Chondrocyte (in vitro differentiated cells): ENCODE measurements at places on chromosomes 4 and X.

GRCh38 chr4:18961266-18961665 lies 939.7 kb upstream of the LCORL start:
- H3K4me3 ChIP-seq, result no peak overlapping the region
- no peaks in the 10 kb centered on the region for H3K27me3 ChIP-seq
- H3K36me3 ChIP-seq, result no peaks in the 10 kb centered on the region
- no peak overlapping the region for H3K27ac ChIP-seq
- DNase-seq, result no peak

GRCh38 chr4:569958-570667 lies 6.0 kb downstream of the TMEM271 start:
- no peaks in the 10 kb centered on the region for H3K36me3 ChIP-seq
- no peaks in the 10 kb centered on the region for H3K4me1 ChIP-seq
- peak; percentile 81 for DNase-seq
- H3K27ac ChIP-seq, result no peak overlapping the region
- no peak overlapping the region for H3K4me3 ChIP-seq

- no peak overlapping the region for H3K27ac ChIP-seq
- H3K4me1 ChIP-seq, result no peaks in the 10 kb centered on the region
- H3K4me3 ChIP-seq, result no peak overlapping the region
- DNase-seq, result no peak
- peaks cover 6% of the 10 kb centered on the region for H3K27me3 ChIP-seq
These were observed 254.7 kb downstream of the GABRG1 start for GRCh38 chr4:45869184-45869583.

- peak overlapping the region; percentile 49 for H3K27ac ChIP-seq
- peaks cover 7% of the 10 kb centered on the region for H3K36me3 ChIP-seq
- no peak overlapping the region for H3K4me3 ChIP-seq
- H3K4me1 ChIP-seq, result peaks cover 4% of the 10 kb centered on the region
These were observed 17.2 kb downstream of the FAM13A start for GRCh38 chr4:89039730-89040338.

DNA sequence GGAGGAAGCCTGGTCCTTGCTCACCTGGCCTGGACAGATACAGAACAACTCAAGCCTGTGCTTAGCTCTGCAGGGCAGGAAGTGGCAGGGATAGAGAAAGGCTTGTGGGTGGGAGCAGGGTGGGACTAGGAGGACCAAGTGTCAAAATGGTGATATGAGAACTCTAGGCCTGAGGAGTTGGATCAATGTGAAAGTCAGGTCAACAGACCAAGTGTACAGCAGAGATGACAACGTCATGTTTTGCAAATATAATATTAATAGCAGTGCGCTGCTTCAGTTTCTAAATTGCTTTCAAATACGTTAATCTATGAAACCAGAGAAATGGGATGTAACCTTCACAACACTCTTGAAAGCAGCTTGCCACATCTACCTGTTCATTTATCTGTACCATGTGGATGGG lies 114.2 kb upstream of the MAP3K15 start:
- H3K4me3 ChIP-seq, result no peak overlapping the region
- no peaks in the 10 kb centered on the region for H3K36me3 ChIP-seq
- H3K4me1 ChIP-seq, result peaks cover 56% of the 10 kb centered on the region
- no peak overlapping the region for H3K27ac ChIP-seq
- no peak for DNase-seq

- no peak overlapping the region for H3K4me3 ChIP-seq
- H3K36me3 ChIP-seq, result no peaks in the 10 kb centered on the region
- H3K27ac ChIP-seq, result no peak overlapping the region
- H3K4me1 ChIP-seq, result peaks cover 20% of the 10 kb centered on the region
- H3K27me3 ChIP-seq, result no peaks in the 10 kb centered on the region
These were observed 109.8 kb downstream of the LUZP4 start for GRCh38 chrX:115399306-115399705.

- H3K36me3 ChIP-seq, result no peaks in the 10 kb centered on the region
- no peak for DNase-seq
- no peak overlapping the region for H3K4me3 ChIP-seq
- peaks cover 1% of the 10 kb centered on the region for H3K27me3 ChIP-seq
- H3K4me1 ChIP-seq, result peaks cover 6% of the 10 kb centered on the region
These were observed 668.4 kb downstream of the FAT4 start for GRCh38 chr4:125983168-125983567.

GRCh38 chr4:166091912-166092510 lies 219.0 kb downstream of the TLL1 start:
- no peaks in the 10 kb centered on the region for H3K36me3 ChIP-seq
- peaks cover 4% of the 10 kb centered on the region for H3K4me1 ChIP-seq
- no peak for DNase-seq
- no peak overlapping the region for H3K27ac ChIP-seq
- H3K4me3 ChIP-seq, result no peak overlapping the region
- H3K27me3 ChIP-seq, result peaks cover 2% of the 10 kb centered on the region

- H3K36me3 ChIP-seq, result peaks cover 1% of the 10 kb centered on the region
- H3K27ac ChIP-seq, result peak overlapping the region; percentile 89
- H3K27me3 ChIP-seq, result no peaks in the 10 kb centered on the region
- H3K4me3 ChIP-seq, result no peak overlapping the region
- no peak for DNase-seq
These were observed 64.8 kb downstream of the AFAP1 start for GRCh38 chr4:7874838-7875237.

DNA sequence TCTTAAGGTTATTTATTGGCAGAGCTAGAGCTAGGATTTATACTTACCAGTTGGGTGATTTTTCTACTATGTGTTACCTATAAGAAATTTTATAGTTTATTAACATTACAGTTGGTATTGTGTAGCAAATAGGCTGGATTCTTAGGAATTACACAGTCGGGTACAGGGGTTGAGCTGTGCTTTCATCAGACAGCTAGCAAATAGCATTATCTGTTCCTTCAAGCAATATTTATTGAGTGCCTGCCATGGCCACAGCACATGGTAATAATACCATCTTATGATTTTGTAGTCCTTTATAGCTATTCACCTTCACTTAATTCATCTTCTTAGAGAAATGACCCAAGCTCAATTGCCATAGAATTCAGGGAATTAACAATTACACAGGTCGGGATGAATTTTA lies 109.4 kb upstream of the PACRGL start:
- H3K4me3 ChIP-seq, result no peak overlapping the region
- H3K36me3 ChIP-seq, result peaks cover 1% of the 10 kb centered on the region
- no peak for DNase-seq
- no peaks in the 10 kb centered on the region for H3K27me3 ChIP-seq
- peaks cover 9% of the 10 kb centered on the region for H3K4me1 ChIP-seq

- DNase-seq, result no peak
- H3K4me1 ChIP-seq, result no peaks in the 10 kb centered on the region
- H3K27ac ChIP-seq, result no peak overlapping the region
- H3K27me3 ChIP-seq, result no peaks in the 10 kb centered on the region
- no peaks in the 10 kb centered on the region for H3K36me3 ChIP-seq
These were observed 16.9 kb downstream of the CYBB start for GRCh38 chrX:37796805-37797204.

DNA sequence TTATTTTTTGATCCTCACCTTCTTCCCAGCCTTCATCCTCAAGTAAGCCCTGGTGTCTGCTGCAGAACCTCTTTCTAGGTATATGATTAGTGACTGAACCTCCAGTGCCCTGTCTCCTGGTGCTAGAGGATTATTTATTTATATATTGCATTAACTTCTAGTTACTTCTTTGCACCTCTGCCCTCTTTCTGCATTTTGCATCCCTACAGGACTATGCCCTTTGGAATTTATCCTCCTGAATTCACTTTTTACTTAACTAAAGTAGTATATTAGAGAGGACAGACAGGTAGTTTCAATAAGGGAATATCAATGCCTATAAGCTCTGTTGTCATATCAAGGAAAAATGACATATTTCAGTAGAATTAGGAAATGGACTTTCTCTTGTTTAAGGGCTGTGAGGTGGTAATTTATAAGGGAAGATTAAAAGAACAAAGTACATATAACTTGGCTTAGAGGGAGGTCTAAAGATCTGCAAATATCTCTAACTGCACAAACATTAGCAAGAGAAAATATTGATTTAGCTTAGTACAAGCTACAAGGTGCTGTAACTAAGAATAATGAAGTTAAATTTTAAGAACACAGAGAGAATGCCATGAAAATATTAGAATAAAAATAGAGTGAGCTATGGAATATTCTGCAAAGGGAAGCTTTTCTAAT lies 181.7 kb downstream of the TEX13A start:
- H3K36me3 ChIP-seq, result no peaks in the 10 kb centered on the region
- H3K4me3 ChIP-seq, result no peak overlapping the region
- H3K27me3 ChIP-seq, result no peaks in the 10 kb centered on the region
- DNase-seq, result no peak
- no peak overlapping the region for H3K27ac ChIP-seq

DNA sequence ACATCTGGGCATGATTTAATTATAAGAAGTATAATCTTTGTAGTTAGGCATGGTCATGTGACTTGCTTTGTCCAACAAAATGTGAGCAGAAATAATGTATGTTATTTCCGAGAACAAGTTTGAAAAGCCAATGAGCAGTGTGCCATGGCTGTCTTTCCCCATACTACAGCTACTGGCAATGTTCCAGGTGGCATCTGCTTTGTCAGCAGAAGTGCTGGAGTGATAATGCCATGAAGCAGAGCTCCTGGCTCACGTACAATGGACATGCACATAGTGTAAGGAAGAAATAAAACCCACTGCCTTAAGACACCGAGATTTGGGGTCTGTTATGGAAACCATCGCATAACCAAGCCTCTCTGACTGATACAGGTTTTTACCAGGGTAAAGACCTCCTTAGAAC lies 212.6 kb upstream of the RASGEF1B start:
- no peak for DNase-seq
- H3K4me1 ChIP-seq, result peaks cover 25% of the 10 kb centered on the region
- H3K4me3 ChIP-seq, result no peak overlapping the region
- H3K27ac ChIP-seq, result no peak overlapping the region

DNA sequence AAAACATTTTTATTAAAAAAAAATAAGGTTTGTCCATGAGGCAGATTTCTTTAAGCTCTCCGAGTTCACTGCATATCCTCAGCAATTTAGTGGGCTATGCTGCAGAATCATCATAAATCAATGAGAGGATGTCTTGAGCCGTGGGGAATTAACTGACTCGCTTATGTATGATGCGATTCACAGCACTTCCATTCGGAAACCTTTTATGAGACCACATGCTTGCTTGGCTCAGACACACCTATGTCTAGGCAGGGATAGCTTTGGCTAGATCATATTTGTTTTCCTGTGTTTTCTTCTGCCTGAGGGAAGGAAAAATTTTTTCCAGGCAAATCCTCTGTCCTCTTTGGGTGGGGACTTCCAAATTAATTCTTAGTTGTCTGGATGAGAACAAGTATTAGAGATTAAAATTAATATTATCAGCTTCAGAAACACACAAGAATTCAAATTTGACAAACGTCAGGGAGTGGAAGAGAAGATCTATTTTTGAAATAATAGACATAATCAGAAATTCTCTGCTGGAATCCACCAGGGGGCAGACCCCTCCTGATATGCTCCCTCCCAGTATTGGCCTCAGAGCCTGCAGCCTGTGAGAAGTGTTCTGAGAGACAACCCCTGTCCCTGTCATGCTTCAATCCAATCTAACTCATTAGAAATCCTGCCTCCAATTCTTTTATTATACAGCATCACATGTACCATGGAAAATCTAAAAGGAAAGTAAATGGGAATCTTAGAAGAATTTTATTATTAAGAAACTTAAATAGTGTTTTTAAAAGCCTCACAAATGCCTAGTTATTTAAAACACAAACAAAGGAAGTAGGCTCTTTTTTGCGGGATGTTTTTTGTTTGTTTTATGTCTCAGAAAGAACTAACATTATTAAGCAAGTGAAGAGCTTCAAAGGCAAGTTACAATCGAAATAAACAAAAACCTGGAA lies 345.1 kb upstream of the TACR3 start:
- no peak for DNase-seq
- H3K4me1 ChIP-seq, result no peaks in the 10 kb centered on the region
- no peaks in the 10 kb centered on the region for H3K36me3 ChIP-seq
- H3K27me3 ChIP-seq, result peaks cover 16% of the 10 kb centered on the region
- H3K4me3 ChIP-seq, result no peak overlapping the region

DNA sequence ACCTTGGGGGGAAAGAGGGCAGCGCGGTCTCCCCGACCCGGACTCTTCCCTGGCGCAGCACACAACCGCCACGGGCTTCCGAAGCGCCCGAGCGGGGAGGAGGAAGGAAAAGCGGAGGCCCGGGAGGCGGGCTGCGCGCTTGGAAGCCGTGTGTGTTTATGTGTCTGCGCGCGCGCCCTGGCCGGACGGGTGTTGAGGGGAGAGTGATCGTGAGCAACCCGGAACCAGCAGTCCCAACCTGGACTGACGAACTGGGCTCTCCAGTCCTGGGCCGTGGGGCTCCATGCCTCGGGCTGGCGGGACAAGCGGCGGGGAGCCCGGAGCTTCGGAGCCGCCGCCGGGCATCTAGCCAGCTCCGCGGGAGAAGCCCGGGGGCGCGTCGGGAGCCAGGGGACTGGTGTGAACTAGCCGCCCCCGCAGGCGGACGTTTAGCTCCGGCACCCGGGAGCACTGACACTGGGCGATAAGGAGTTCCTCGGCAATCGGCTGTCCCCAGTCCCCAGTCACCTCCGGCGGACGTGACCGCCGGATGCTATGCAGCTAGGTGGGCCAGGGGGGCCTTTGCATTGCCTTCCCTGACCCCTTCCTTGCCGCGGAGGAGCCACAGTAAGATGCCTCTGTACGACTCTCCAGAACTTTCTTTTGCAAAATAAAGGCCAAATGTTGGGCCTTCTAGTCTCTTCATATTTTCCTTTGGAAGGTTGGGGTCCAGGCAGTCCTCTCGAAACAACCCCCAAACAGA lies 74.8 kb upstream of the BCOR start:
- H3K4me1 ChIP-seq, result peaks cover 44% of the 10 kb centered on the region
- no peaks in the 10 kb centered on the region for H3K27me3 ChIP-seq
- peak overlapping the region; percentile 27 for H3K27ac ChIP-seq

GRCh38 chr4:164892018-164892417 lies 15.0 kb downstream of the APELA start:
- DNase-seq, result no peak
- no peak overlapping the region for H3K27ac ChIP-seq
- H3K27me3 ChIP-seq, result peaks cover 26% of the 10 kb centered on the region
- H3K4me1 ChIP-seq, result peaks cover 3% of the 10 kb centered on the region
- no peaks in the 10 kb centered on the region for H3K36me3 ChIP-seq

GRCh38 chrX:119151051-119151380 lies 23.4 kb upstream of the KIAA1210 start:
- H3K27ac ChIP-seq, result no peak overlapping the region
- peaks cover 1% of the 10 kb centered on the region for H3K27me3 ChIP-seq
- DNase-seq, result no peak
- peaks cover 5% of the 10 kb centered on the region for H3K4me1 ChIP-seq
- no peak overlapping the region for H3K4me3 ChIP-seq

DNA sequence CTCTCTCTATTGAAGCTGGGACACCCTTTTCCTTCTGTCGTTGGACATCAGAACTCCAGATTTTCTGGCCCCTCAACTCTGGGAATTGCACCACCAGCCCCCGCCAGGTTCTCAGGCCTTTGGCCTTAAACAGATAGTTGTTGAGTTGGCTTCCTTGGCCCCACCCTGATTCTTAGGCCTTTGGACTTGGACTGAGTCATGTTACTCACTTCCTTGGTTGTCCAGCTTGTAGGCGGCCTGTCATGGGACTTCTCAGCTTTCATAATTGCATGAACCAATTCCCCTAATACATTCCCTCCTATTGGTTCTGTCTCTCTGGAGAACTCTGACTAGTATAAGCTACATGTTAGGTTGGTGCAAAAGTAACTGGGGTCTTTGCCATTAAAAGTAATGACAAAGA lies 195.7 kb downstream of the GPAT3 start:
- no peak overlapping the region for H3K4me3 ChIP-seq
- H3K36me3 ChIP-seq, result no peaks in the 10 kb centered on the region
- H3K27me3 ChIP-seq, result peaks cover 18% of the 10 kb centered on the region
